Endothelial cell (in vitro differentiated cells): ENCODE measurements at places on chromosomes 4 and X.

GRCh38 chrX:78116766-78117165 lies 12.7 kb downstream of the PGK1 start:
- DNase-seq: no peak
- no peaks in the 10 kb centered on the region for H3K27me3 ChIP-seq
- no peak overlapping the region for H3K27ac ChIP-seq
- H3K4me3 ChIP-seq: peak overlapping the region; percentile 48

GRCh38 chrX:154419688-154420401 lies 8.5 kb downstream of the TAFAZZIN start:
- H3K27ac ChIP-seq: no peak overlapping the region
- H3K4me3 ChIP-seq: no peak overlapping the region
- H3K4me1 ChIP-seq: peaks cover 7% of the 10 kb centered on the region
- DNase-seq: no peak

GRCh38 chrX:126982158-126982557 lies 162.6 kb downstream of the PRR32 start:
- no peak overlapping the region for H3K27ac ChIP-seq
- H3K4me1 ChIP-seq: no peaks in the 10 kb centered on the region
- no peak overlapping the region for H3K4me3 ChIP-seq
- no peaks in the 10 kb centered on the region for H3K36me3 ChIP-seq
- H3K27me3 ChIP-seq: no peaks in the 10 kb centered on the region

DNA sequence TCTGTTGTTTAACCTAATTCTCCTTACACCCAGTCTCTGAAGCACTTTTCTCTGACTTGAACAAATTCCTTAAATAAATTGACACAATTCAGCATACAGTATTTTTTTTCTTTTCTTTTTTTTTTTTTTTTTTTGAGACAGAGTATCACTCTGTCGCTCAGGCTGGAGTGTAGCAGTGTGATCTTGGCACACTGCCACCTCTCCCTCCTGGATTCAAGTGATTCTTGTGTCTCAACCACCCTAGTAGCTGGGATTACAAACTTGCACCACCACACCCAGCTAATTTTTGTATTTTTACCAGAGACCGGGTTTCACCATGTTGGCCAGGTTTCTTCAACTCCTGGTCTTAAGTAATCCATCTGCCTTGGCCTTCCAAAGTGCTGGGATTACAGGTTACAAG lies 1498.1 kb upstream of the PCDH10 start:
- H3K27me3 ChIP-seq: no peaks in the 10 kb centered on the region
- H3K27ac ChIP-seq: no peak overlapping the region

- no peak for DNase-seq
- H3K27ac ChIP-seq: no peak overlapping the region
- no peaks in the 10 kb centered on the region for H3K27me3 ChIP-seq
- H3K4me3 ChIP-seq: no peak overlapping the region
- no peaks in the 10 kb centered on the region for H3K4me1 ChIP-seq
- H3K36me3 ChIP-seq: no peaks in the 10 kb centered on the region
Measured at GRCh38 chrX:29172880-29173279, 585.6 kb downstream of the IL1RAPL1 start.

DNA sequence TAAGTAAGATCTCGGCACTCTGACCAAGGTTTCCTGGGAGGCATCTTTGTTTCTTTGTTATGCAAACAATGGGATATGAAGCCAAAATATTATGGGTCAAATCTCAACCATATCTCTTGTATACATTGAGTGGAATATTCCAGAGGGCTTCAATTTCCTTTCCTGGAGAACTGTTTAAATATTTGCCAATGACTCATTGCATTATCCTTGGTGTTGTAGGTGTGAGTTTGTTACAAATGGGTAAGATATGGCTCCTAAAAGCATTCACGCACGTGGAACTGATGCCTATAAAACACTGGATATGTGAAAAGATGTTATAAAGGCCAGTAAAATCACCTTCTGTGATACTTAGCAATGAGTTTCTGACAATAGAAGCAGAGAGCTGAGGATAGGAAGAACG lies 150.5 kb upstream of the WDR1 start:
- no peaks in the 10 kb centered on the region for H3K4me1 ChIP-seq
- peaks cover 3% of the 10 kb centered on the region for H3K27me3 ChIP-seq
- H3K36me3 ChIP-seq: no peaks in the 10 kb centered on the region
- DNase-seq: no peak

GRCh38 chr4:80655662-80656061 lies 320.1 kb downstream of the CFAP299 start:
- H3K36me3 ChIP-seq: no peaks in the 10 kb centered on the region
- H3K27ac ChIP-seq: no peak overlapping the region
- no peak overlapping the region for H3K4me3 ChIP-seq
- no peaks in the 10 kb centered on the region for H3K4me1 ChIP-seq
- H3K27me3 ChIP-seq: no peaks in the 10 kb centered on the region

- no peaks in the 10 kb centered on the region for H3K36me3 ChIP-seq
- no peak overlapping the region for H3K4me3 ChIP-seq
- peaks cover 5% of the 10 kb centered on the region for H3K4me1 ChIP-seq
Measured at GRCh38 chr4:62709618-62710252, 1509.6 kb downstream of the ADGRL3 start.

GRCh38 chr4:55336138-55337034 lies 9.7 kb upstream of the SRD5A3 start:
- peaks cover 25% of the 10 kb centered on the region for H3K4me1 ChIP-seq
- H3K27me3 ChIP-seq: peaks cover 2% of the 10 kb centered on the region
- H3K4me3 ChIP-seq: no peak overlapping the region
- no peak overlapping the region for H3K27ac ChIP-seq
- no peaks in the 10 kb centered on the region for H3K36me3 ChIP-seq
- DNase-seq: no peak

GRCh38 chrX:97308171-97308570 lies 424.5 kb downstream of the RPA4 start:
- H3K36me3 ChIP-seq: peaks cover 3% of the 10 kb centered on the region
- H3K4me1 ChIP-seq: no peaks in the 10 kb centered on the region
- H3K4me3 ChIP-seq: no peak overlapping the region
- H3K27ac ChIP-seq: no peak overlapping the region

DNA sequence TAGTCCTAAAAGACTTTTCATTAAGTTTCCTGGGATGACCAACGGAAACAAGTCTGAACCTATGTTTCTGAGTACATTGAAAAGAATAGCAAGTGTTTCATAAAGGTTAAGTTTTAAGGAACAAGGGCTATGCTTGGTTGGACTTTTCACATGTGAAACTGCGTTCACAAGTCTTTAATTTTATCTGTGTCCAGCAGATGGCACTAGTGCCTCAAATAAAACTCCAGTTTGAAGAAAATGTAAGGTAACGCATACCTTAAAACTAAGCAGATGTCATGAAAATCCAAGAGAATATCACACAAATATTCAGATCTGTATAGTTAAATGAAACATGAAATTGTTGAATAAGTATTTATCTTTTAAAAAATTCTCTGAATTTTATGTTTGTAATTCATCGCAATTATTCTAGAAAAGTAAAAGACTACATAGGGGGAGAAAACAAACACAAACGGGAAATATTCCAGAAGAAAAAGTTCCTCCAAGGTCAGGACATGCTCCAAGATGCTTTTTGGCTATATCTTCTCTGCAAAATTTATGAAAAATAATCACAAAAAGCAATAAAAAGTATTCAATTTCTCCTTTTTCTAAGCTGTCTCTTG lies 89.6 kb upstream of the MAD2L1 start:
- H3K27me3 ChIP-seq: no peaks in the 10 kb centered on the region
- no peak overlapping the region for H3K4me3 ChIP-seq
- DNase-seq: peak; percentile 52
- H3K36me3 ChIP-seq: no peaks in the 10 kb centered on the region
- H3K27ac ChIP-seq: no peak overlapping the region
- H3K4me1 ChIP-seq: no peaks in the 10 kb centered on the region

- H3K36me3 ChIP-seq: no peaks in the 10 kb centered on the region
- H3K27ac ChIP-seq: no peak overlapping the region
- H3K4me3 ChIP-seq: peak overlapping the region; percentile 45
- H3K27me3 ChIP-seq: peaks cover 1% of the 10 kb centered on the region
- H3K4me1 ChIP-seq: peaks cover 28% of the 10 kb centered on the region
Measured at GRCh38 chr4:109913596-109914241, 1.0 kb downstream of the EGF start.

- H3K36me3 ChIP-seq: no peaks in the 10 kb centered on the region
- no peak for DNase-seq
- peaks cover 13% of the 10 kb centered on the region for H3K4me1 ChIP-seq
- no peak overlapping the region for H3K27ac ChIP-seq
- no peaks in the 10 kb centered on the region for H3K27me3 ChIP-seq
Measured at GRCh38 chrX:134999469-134999868, 8.7 kb downstream of the SMIM10 start.

DNA sequence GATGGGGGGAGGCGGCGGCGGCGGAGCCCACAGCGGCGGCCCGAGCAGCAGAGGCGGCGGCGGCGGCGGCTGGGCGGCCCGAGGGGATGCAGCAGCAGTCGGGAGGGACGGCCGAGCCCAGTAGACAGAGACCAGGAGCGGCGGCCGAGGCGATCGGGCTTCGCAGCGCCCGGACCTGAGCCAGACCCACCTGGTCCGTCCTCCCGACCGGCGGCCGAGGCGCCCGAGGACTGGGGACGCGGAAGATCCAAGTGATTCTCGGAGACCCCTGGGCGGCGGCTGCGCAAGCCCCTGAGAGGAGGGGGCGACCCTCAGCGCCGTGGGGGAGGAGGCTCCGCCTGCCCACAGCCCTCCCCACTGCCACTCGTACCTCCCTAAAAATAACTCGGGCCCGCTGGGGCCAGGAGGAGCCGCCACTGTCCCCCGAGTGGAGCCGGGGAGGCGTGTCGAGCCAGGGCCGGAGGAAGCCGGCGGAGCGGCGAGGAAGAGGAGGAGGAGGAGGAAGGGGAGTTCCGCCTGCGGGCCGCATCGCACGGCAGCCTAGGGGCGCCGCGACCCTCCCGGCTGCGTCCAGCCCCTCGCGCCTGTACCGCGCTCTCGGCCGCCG lies 608 bp downstream of the RAPGEF2 start:
- H3K27ac ChIP-seq: no peak overlapping the region
- peaks cover 49% of the 10 kb centered on the region for H3K4me1 ChIP-seq
- DNase-seq: peak; percentile 41
- peaks cover 30% of the 10 kb centered on the region for H3K27me3 ChIP-seq
- H3K36me3 ChIP-seq: peaks cover 18% of the 10 kb centered on the region
- H3K4me3 ChIP-seq: peak overlapping the region; percentile 62

- no peaks in the 10 kb centered on the region for H3K4me1 ChIP-seq
- H3K36me3 ChIP-seq: no peaks in the 10 kb centered on the region
- H3K27me3 ChIP-seq: peaks cover 3% of the 10 kb centered on the region
- no peak overlapping the region for H3K27ac ChIP-seq
- peak overlapping the region; percentile 59 for H3K4me3 ChIP-seq
Measured at GRCh38 chrX:72715546-72715945, 1.4 kb upstream of the PHKA1 start.

DNA sequence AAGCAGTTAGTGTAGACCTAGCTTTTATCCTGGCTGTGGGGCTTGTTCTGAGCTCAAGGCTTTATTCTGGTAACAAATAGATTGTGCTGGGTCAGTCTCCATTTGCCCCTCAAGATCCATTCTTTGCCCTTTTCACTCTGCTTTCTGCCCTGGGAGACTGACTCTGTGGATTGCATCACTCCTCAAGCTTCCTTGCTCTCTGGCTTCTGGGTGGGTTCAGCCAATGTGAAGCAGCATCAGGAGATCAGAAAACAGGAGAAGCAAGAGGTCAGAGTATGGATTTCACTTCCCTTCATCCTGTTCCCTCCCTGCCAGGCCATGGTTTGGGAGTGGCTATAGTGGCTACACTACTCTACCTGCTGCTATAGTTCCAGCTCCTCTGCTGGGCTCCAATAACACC lies 184.1 kb upstream of the NDP start:
- no peak overlapping the region for H3K4me3 ChIP-seq
- H3K27ac ChIP-seq: no peak overlapping the region
- no peaks in the 10 kb centered on the region for H3K36me3 ChIP-seq
- no peaks in the 10 kb centered on the region for H3K27me3 ChIP-seq
- DNase-seq: no peak

DNA sequence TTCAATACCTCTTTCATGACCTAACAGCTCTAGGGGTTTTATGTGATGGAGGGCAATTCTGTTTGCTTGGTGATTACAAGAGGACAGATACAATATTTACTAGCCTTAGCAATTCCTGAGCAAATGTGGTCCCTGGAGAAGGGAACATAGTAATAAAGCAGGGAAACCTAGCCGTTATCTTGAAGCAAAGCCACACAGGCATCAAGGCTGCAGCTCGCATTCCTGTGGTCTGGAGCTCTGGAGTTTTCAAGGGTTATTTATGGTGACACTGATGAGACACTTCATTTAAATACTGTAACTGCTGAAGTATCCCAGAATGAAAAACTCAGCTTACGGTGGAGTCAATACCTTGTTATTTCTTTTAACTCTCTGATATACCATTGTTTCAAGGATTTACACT lies 66.8 kb downstream of the AFF2 start:
- no peaks in the 10 kb centered on the region for H3K27me3 ChIP-seq
- no peaks in the 10 kb centered on the region for H3K36me3 ChIP-seq
- no peak overlapping the region for H3K27ac ChIP-seq
- H3K4me1 ChIP-seq: peaks cover 12% of the 10 kb centered on the region

DNA sequence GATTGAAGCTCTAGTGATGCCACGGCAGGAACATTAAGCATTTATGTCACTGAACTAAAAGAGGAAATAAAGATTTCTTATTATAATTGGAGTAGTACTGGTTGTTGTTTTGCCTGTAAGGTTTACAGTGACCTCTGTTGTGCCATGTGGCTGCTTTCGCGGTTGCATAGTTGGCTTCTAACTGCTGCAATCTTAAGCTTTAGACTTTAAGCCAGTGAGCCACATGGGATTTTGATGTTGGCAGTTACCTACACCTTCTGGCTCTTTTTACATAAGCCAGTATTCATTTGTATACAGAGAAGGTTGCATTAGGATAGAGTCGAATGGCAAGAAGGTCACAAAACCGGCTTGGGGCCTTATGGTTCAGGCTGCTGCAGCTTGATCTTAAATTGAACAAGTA lies 1311.6 kb downstream of the RAPGEF2 start:
- DNase-seq: no peak
- no peak overlapping the region for H3K27ac ChIP-seq
- no peaks in the 10 kb centered on the region for H3K36me3 ChIP-seq
- H3K27me3 ChIP-seq: no peaks in the 10 kb centered on the region
- H3K4me3 ChIP-seq: no peak overlapping the region

- no peaks in the 10 kb centered on the region for H3K36me3 ChIP-seq
- H3K27ac ChIP-seq: no peak overlapping the region
- DNase-seq: no peak
- H3K4me1 ChIP-seq: peaks cover 3% of the 10 kb centered on the region
- H3K4me3 ChIP-seq: no peak overlapping the region
Measured at GRCh38 chr4:175946472-175947116, 119.0 kb upstream of the WDR17 start.

GRCh38 chrX:19839770-19840254 lies 47.6 kb downstream of the SH3KBP1 start:
- DNase-seq: no peak
- H3K27ac ChIP-seq: no peak overlapping the region
- H3K36me3 ChIP-seq: peaks cover 6% of the 10 kb centered on the region
- no peaks in the 10 kb centered on the region for H3K27me3 ChIP-seq

GRCh38 chr4:182699795-182700194 lies 217.4 kb downstream of the DCTD start:
- no peaks in the 10 kb centered on the region for H3K36me3 ChIP-seq
- DNase-seq: no peak
- H3K27me3 ChIP-seq: no peaks in the 10 kb centered on the region
- H3K27ac ChIP-seq: no peak overlapping the region

DNA sequence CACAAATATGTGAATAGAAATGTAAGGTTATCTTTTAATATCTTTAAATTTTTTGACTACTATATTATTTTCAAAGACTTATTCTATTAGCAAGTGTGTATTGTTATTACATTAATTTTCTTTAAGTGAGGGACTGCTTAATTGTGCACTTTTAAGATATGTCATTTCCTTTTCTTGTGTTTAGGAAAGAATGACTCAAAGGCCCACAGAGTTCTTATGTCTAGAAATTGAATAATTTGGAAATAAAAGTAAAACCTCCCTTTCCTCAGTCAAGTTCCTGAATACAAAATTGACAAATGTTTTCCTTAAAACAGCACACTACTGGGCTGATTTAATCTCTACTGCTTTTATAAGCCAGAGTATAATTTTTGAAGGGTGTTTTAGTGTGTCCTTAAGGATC lies 169.7 kb downstream of the TMEM47 start:
- H3K4me1 ChIP-seq: no peaks in the 10 kb centered on the region
- H3K36me3 ChIP-seq: no peaks in the 10 kb centered on the region
- H3K27ac ChIP-seq: no peak overlapping the region
- H3K4me3 ChIP-seq: no peak overlapping the region
